Right renal cortex interstitium (tissue), 3 donors: ENCODE measurements at places on chromosomes 6 and 20.

GRCh38 chr20:7959484-7959883 lies 19.2 kb upstream of the HAO1 start:
- no peak for DNase-seq

- no peak for DNase-seq
Observed at GRCh38 chr6:86152546-86152945, 509.9 kb upstream of the SYNCRIP start.

GRCh38 chr20:36852187-36852586 lies 23.8 kb upstream of the TLDC2 start:
- no peak for DNase-seq

GRCh38 chr20:63005365-63005861 lies 1.4 kb downstream of the BHLHE23 start:
- DNase-seq, result no peak

- DNase-seq, result no peak
Observed at GRCh38 chr6:111260570-111261298, 173.4 kb downstream of the SLC16A10 start.

- DNase-seq, result no peak
Observed at GRCh38 chr6:164072240-164072666, 657.7 kb downstream of the QKI start.

DNA sequence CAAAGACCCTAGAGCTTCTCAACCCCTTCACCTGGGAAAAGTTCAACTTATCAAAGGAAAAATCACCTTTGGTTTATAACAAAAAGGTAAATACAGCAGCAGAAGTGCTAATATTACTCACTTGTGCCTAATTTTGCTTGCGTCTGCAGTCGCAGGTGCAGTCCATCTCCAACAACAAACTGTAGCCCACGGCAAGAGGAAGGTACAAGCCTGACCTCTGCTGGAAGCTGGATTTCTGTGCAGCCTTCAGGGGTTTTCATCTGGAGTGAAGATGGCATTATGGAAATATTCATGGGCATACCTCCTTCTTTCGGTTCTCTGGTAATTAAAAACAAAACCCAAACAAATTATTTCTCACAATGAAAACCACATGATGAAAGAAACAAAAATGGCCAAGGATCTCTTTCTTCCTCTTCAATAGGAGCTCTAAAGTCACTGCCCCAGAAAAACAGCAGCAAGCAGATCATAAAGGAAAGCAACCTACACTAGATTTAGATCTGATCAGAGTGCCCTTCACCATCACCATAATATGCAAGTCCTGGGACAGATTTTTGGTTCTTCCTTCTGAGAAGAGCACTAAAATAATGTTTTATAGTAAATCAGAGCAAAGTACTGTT lies 7.8 kb downstream of the UBE3D start:
- no peak for DNase-seq

DNA sequence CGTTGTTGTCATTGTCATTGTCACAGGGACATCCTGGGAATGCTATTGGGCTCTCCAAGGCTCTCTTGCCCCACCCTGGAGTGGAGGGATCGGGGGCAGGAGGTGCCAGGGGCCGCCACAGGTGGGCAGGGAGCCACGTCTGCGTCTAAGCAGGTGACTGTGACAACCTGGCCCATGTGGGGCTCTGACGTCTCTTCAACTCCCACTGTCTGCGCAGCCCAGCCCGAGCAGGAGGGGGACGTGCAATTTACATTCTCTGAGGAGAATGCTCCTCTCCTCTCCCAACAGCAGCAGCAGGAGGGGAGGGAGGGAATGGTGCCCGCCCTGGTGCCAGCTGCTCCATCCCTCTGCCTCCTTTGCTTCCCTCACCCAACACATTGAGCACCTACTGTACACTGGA lies 50.1 kb downstream of the GRM4 start:
- no peak for DNase-seq

DNA sequence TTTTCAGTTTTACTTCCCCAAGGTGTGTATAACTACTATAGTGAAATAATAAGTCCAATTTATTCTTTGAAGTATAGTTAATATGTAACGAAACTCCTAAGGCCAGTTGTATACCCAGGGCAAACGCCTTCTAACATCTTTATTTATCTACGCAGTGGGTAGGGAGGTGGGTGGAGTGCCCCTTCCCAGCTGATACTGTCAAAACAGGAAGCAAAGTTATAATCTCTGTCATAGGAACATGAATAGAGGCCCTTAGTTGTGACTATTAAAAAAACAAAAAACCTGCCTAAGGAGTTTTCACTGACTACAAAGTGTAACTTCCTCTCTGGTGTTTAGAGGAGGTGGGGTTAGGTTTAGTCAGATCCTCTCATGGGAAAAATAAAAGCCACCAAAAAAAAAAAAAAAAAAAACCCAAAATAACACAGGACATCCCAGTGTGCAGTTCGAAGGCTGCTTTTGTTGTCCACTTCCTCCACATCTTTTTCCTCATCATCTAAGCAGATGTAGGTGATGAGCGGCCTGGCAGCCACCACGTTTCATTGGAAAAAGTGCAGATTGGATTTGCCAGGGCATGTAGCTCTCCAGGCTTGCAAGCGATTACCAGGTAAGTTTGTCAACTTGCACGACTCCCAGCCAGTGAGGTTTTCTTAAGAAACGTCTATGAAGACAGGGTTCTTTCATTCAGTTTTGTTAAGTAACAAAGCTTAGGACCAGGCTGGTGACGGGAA lies 58.7 kb downstream of the UTRN start:
- DNase-seq, result no peak

DNA sequence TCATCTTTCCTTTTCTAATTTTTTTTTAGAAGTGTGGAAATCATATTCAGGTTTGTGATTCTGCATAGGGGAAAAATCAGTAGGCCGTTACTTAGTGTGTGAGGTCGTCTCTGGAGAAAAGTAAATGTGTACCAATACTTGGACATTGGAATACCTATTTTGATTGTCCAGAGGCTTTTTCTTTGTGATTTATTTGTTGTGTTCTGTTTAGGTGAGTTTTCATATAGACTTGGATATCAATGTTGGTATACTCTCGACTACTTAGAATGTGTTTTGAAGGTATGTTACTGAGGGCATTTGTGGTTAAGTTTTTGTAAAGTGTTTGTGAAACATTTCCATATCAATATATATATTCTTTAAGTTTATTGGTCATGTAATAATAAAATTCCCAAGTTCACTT lies 2.3 kb downstream of the CD2AP start:
- DNase-seq, result no peak

GRCh38 chr6:42090819-42091717 lies 40.7 kb downstream of the TAF8 start:
- no peak for DNase-seq

DNA sequence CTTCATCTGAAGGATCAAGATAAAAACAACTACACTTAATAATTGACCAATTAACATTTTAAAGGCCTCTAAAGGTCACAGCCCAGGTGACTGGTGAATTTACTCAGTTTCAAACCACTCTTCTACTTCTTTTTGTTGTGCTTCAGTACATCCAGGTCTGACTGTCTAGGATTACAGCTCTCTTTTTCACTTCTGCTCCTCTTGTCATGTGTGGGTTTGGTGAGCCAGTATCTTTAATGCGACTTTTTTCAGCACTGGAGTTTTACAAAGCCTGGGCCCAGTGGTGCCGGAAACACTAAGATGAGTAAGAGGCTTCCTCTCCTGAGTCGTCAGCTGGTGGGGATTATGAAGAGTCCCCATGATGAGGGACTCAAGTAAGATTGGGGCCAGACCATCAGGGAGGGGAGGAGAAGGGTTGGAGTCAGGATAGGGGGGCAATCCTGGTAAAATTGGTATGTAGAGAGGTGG lies 27.0 kb downstream of the HECA start:
- DNase-seq, result no peak

GRCh38 chr6:139029470-139030227 lies 1.1 kb downstream of the ABRACL start:
- DNase-seq, result no peak

DNA sequence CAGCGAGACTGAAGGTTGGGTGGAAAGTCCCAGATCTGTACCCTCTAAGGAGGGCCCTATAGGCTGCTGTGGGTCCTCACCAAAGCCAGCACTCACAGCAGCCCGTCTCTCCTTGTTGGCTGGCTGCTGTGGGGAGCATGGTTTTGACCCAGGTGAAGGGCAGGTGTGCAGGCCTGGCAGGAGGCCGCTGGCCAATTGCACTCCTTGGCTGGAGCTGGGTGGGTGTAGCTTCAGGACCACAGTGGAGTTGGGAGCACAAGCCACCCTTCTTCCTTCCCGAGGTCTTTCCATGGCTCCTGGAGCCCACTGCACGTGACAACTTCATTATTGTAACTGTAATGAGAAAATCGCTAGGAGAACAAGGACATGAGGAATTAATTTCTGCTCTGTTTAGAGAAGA lies 287.7 kb upstream of the FOXQ1 start:
- DNase-seq, result no peak

- DNase-seq, result no peak
Observed at GRCh38 chr6:134934793-134935485, 15.0 kb downstream of the ALDH8A1 start.

DNA sequence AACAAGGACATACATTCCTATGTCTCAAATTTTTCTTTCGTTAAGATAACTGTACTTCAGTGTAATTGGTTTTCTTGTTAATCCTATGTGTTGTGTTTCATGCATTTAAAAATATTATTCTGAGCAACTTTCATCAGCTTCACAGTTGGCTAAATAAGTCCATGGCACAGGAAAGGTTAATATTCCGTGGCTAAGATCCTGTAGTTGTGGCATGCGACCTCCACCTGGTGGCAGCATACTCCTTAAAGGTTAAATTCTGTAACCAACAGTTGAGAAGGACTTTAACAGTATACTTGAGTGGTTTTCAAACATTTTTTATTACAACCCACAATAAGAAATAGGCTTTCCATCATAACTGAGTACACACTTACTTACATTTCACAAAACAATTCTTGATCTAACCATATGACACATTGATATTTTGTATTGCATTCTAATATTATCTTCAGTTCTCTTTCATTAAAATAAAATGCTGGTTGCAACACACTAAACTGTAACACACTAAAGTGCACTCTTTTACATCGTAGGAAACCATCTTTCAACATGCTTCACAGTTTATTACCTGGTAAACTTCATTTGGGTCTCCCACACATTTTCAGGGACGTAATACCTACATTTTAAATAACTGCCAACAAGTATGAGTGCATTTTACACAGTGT lies 118.3 kb downstream of the SLX4IP start:
- DNase-seq, result peak; percentile 47

DNA sequence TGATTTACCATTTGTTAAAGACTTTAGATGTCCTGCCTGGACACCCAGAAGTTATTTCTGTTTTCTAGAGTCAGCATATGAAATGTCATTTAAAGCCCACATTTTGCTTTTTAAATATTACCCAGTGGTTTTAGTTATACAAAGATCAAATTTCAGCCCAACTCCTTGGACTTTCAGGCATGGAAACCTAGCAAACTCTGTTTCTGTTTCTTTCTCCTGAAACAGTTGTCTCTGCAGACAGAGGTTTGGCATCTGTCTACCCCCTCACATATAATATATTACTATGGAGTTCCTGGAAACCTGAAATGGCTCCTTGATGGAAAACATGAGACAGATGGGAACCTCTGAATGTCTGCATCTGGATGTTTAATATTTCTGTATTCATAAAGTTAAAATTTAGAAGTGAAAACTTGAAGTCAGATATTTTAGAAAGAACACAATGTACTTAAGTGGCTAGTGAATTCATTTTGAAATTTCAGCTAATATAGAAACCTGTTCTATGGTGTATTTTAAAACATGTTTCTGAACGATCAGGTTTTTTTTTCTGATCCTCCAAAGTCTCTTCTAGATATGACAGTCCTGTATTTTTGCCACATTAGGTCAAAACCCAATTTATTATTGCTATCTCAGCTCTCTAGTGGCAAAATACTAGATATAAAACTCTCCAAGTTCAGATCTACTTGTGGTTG lies 743.3 kb downstream of the CD109 start:
- DNase-seq, result no peak

GRCh38 chr20:50679753-50680104 lies 11.6 kb downstream of the RIPOR3 start:
- DNase-seq, result no peak

GRCh38 chr6:6781172-6781872 lies 192.8 kb downstream of the LY86 start:
- DNase-seq, result no peak

- no peak for DNase-seq
Observed at GRCh38 chr20:29318871-29319461, 1938.5 kb upstream of the DEFB115 start.

GRCh38 chr20:41003143-41003935 lies 25.3 kb upstream of the TOP1 start:
- DNase-seq, result no peak
